Hepatocyte (in vitro differentiated cells): ENCODE measurements at places on chromosomes 16 and 17. TPM values are rescaled to one million over a fixed set of nuclear protein-coding genes. Genes with fewer than 3 reads are reported as not detected.

The NRN1L gene
- polyA plus RNA-seq: 1.6 TPM in 1 of 2 replicates, not detected in the other

The BRIP1 gene
- 0.50 and 1.8 TPM in 2 replicates for polyA plus RNA-seq

The ATXN7L3 gene
- polyA plus RNA-seq: 28.7 and 29.2 TPM in 2 replicates

The RBFOX1 gene
- polyA plus RNA-seq: 1.2 and 1.3 TPM in 2 replicates

The CEP295NL gene
- 0.17 and 0.91 TPM in 2 replicates for polyA plus RNA-seq

The CPNE7 gene
- 24.8 and 32.2 TPM in 2 replicates for polyA plus RNA-seq

The MFAP4 gene
- polyA plus RNA-seq: 739 and 801 TPM in 2 replicates

The KIF2B gene
- not detected in 2 replicates for polyA plus RNA-seq

The CBFB gene
- 39.3 and 47.4 TPM in 2 replicates for polyA plus RNA-seq

The NT5M gene
- polyA plus RNA-seq: 3.3 and 3.5 TPM in 2 replicates

The NUBP1 gene
- 31.7 and 38.8 TPM in 2 replicates for polyA plus RNA-seq

The CA7 gene
- polyA plus RNA-seq: 0.25 and 3.3 TPM in 2 replicates

The CHRNE gene
- 0.83 and 1.2 TPM in 2 replicates for polyA plus RNA-seq

The TMEM235 gene
- 0.21 and 0.30 TPM in 2 replicates for polyA plus RNA-seq

The C17orf107 gene
- 8.8 and 14.1 TPM in 2 replicates for polyA plus RNA-seq

The TGFB1I1 gene
- 34.8 and 35.4 TPM in 2 replicates for polyA plus RNA-seq

The WIPI1 gene
- 79.6 and 91.3 TPM in 2 replicates for polyA plus RNA-seq

The RASL10B gene
- polyA plus RNA-seq: 7.1 and 8.4 TPM in 2 replicates
